Fibroblast of skin of left quadriceps (primary cell): ENCODE measurements at places on chromosomes 13 and 19.
A peak's percentile ranks its signal among the peaks of the same experiment; 100 is the strongest.

DNA sequence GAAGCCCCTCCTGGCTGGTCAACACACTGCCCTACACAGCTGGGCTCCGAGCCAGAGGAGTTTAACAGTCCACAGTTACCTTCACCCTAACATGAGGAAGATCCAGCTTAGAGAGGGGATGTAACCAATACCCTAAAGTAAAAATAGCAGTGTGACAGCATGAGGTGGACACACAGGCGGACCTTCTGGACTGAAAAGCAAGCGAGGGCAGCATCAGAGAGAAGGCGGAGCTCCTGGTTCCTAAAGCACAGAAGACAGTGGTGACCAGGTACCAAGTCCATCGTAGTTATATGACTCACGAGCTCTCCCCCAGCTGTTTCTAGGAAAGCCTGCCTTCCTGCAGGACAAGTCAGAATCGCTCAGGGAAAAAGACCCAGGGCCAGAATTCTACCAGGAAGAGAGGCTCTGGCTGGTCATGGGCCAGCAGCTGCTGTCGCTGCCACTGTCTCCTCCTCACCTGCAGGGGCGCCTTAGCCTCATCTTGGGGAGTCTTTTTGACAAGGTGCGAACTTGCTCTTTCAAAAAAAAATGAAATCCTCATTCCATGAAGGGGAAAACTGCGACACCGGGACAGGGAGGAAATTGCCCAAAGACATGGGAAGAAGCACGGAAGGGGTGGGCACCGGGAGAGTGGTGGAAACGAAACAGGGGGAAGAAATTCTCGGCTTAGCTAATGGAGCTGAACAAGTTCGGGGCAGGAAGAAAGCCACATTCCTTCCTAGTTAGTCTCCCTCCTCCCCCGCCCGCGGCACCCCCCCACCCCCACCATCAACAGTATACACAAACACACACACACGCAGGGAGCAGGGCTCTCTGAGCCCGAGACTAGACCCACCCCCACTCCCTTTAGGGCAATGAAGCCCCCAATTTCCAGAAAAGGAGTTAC is 1.7 kb downstream of the ELL start:
- DNase-seq = peak; percentile 46

- no peak for DNase-seq
Observed at GRCh38 chr13:99293178-99293577, 14.0 kb downstream of the GPR183 start.

DNA sequence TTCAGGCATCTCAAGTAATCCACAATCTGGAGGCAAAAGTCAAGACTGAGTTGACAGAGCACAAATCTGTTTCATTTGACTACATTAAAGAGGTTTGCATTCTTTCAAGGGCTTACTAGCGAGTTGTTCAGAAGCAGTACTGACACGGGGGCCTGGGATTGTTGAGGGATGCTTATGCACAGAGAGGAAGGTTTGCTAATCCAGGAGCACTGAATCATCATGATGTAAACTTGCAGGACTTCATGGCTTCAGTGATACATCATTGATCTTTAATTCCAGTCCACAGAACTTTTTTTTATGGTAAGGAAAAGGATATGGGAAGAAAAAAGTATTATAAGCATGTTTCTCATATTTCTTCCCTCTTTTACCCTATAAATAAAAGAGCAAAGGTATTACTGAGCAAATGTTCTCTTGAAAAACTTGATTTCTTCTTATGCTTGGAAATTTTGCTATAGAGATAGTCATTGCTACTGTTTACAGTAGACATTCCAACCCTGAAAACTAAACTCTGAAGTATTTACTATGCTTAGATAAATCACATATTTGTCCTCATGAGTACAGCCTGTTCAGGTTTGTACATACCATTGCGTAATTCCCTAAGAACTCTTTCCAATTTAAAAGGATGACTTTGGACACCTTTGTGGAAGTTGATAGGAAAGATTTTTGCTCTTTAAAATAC is 65.8 kb upstream of the KPNA3 start:
- DNase-seq = peak; percentile 92

- DNase-seq = no peak
Observed at GRCh38 chr13:98568918-98569317, 8.0 kb downstream of the STK24 start.

DNA sequence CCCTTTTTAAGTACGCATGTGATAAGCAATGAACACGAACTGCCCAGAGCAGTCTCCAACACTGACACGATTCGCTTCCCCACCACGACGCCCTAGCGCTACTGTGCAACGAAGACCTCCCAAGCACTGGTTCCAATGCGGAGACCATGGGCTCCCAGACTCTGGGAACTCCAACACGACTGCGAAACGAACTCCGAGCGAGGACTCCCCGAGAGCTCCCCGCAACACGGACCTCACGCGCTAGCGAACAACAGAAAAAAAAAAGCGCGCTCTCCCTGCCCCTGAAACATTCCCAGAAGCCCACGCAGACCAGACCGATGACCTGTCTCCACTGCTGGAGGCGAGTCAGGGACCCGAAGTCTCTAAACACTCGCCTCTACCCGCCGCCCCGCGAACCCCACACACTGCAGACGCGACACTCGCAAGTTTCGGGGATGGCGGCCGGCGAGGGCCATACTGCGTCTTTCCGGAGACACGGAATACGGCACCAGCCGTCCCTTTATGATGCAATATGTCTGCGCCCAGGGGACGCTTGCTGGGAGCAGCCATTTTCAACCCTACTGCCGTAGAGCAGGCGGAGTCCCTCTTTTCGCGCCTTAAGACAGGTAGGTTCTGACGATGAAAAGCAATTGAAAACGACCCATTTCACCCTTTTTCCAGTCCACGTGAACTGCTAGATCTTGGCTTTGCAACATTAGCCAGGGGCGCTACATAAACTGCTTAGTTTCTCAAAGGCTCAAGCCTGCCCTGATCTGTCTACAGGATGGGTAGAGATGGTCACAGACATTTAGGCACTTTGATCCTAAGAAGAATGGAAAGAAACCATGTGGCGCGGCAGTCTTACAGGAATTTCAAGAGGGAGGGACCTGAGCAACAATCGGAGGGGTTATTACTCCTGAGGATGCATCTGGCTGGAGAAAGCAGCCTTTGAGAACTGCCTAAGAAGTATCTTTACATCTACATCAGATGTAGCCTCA is at the start of gene ZNF577:
Gene ZNF577, minus strand, starts transcription at position 430 of the 977 bp plus-strand sequence. CDS start 7,569 bp downstream, outside the sequence.
- DNase-seq = peak; percentile 87

GRCh38 chr19:1828279-1829238 is 16.5 kb upstream of the ATP8B3 start:
- DNase-seq = no peak

DNA sequence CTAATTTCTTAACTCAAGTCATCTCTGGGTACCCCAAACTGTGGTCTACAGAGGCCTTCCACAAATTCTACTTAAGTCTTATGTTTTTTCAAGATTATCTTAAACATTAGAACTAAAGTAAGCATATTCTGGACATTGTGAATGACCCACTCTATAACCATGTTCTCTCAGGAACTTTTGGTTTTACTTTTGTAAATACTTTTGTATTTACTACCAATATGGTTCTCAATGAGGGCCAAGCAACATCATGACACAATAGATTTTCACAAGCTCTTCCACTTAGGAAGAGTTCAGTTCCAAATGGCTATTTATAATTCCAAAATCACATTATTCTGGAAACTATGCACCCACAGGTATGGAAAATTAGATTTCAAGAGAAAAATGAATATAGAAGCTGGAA is 10.8 kb downstream of the DIAPH3 start:
- no peak for DNase-seq

GRCh38 chr19:2250766-2251105 is 1.6 kb downstream of the AMH start:
- no peak for DNase-seq

GRCh38 chr13:67713571-67713970 is 483.4 kb upstream of the PCDH9 start:
- DNase-seq = no peak

DNA sequence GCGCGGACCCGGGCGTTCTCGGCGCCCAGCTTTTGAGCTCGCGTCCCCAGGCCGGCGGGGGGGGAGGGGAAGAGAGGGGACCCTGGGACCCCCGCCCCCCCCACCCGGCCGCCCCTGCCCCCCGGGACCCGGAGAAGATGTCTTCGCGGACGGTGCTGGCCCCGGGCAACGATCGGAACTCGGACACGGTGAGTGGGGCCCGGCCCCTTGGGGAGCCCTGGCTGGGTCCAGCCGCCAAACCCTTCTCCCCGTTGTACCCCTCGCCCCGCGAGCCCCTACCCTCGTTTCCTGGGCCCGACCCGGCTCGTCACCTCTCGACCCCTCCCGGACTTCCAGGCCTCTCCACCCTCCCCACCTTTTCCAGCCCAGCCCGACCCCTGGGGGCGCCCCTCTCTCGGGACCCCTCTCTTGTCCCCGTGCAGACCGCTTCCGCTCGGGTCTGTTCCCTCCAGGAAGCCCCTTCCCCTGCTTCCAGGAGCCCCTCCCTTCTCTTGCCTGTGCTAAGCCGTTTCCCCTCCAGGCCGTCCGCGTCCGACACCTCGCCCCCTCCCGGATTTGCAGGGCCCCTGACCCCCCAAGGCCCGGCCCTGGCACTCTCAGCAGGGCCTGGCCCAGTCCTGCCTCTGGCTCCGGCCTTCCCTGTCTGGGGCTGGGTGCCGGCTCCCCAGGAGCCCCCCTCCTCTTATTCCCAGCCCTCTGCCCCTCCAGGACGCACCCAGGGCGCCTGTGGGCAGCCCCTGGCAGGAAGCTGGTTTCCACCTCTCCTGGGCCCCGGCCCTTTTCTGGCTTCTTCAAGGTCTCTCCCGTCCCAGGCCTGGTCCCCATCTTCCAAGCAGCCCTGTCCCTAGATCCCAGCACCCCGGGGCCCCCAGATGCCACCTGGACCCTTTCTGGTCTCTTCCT is 632 bp downstream of the MARK4 start:
- DNase-seq = no peak

DNA sequence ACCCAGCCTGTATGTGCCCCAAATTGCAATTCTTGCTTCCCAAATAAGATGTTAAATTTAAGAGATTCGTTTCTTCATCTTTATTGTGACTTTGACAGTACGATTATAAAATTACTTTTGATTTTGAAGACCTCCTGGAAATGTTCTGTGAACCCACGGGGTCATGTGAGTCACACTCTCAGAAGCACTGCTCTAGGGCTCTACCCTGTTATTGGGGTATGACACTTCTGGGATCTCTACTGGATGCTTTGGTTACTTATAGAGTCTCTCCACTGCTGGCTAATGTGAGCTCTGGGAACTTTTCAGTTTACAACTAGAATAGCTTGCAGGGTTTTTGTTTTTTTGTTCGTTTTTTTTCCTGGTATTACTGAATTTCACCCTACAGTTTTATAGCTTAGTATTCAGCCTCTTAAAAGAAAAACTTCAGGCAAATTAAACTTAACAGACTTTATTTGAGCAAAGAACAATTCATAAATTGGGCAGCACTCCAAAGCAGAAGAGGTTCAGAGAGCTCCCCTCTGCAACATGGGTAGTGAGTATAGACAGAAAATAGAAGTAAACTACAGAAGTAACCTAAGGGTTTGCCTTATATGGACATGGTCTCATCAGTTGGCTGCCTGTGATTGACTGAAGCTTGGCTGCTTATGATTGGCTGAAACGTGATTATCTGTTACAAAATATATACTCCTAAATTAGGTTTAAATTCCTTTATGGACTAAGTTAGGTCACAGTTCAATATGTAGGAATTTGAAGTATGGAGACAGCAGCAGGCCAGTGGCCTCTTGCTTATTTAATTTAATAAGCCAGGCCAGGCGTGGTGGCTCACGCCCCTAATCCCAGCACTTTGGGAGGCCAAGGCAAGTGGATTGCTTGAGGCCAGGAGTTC is 28.5 kb upstream of the PSPC1 start:
- DNase-seq = no peak

- no peak for DNase-seq
Observed at GRCh38 chr13:41054919-41055619, 6.2 kb upstream of the WBP4 start.

GRCh38 chr13:26951581-26952177 is 191.1 kb upstream of the GPR12 start:
- DNase-seq = no peak

DNA sequence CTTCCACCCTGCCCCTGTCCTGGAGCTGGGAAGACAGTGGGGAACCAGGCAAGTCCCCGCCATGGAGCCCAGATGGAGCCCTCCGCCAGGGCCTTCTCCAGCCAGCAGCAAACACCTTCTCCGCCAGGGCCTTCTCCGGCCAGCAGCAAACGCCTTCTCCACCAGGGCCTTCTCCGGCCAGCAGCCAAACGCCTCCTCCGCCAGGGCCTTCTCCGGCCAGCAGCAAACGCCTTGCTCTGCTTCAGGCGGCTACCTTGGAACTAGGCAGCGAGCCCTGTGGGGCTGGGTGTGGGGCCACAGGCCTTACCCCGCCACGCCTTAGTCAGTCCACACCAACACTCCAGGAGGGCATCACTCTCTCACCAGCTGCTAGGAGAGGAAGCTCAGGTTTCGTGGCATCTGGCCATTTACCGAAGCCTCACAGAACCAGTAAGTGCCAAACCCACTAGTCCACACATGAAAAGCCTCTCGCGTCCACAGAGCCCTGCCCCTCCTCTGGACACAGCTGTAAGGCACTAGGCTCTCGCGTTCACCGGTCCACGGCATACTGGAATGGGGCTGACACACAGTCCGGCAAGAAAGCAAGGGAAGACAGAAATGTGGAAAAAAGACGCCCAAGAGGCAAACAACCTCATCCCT is 41.0 kb downstream of the MLLT1 start:
- DNase-seq = no peak

GRCh38 chr19:10289167-10289835 is 451 bp upstream of the ICAM5 start:
- DNase-seq = no peak

- no peak for DNase-seq
Observed at GRCh38 chr13:85725433-85725832, 73.8 kb downstream of the SLITRK6 start.

- DNase-seq = no peak
Observed at GRCh38 chr13:61252213-61252612, 163.4 kb downstream of the PCDH20 start.

- DNase-seq = no peak
Observed at GRCh38 chr13:96822895-96823294, 171.4 kb downstream of the OXGR1 start.

GRCh38 chr13:79338343-79338742 is 67.7 kb downstream of the RBM26 start:
- no peak for DNase-seq

DNA sequence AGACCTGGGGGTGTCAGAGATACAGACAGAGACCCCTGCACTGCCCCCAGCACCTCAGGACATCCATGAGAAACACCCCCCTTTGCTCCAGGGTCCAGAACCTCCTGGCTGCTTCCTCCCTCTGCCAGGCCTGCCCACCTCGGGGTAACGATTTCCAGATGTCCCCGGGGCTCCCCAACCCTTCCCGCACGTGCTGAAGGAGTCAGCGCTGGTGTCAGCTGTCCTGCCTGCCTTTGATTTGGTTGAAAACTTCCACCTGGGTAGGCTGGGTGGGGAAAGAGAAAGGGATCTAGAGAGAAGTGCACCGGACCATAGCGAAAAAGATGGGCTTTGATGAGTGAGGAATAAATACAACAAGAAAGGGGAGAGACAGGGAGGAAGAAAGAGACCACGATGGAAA is 1.5 kb upstream of the CGB7 start:
- no peak for DNase-seq

GRCh38 chr13:26895808-26896466 is 135.4 kb upstream of the GPR12 start:
- DNase-seq = no peak

- peak; percentile 30 for DNase-seq
Observed at GRCh38 chr13:105721016-105721415, 814.4 kb downstream of the EFNB2 start.
